Psoas muscle (tissue), 8 donors: ENCODE measurements at places on chromosomes 2 and 18. TPM values are rescaled to one million over a fixed set of nuclear protein-coding genes. Genes with fewer than 3 reads are reported as not detected.

DNA sequence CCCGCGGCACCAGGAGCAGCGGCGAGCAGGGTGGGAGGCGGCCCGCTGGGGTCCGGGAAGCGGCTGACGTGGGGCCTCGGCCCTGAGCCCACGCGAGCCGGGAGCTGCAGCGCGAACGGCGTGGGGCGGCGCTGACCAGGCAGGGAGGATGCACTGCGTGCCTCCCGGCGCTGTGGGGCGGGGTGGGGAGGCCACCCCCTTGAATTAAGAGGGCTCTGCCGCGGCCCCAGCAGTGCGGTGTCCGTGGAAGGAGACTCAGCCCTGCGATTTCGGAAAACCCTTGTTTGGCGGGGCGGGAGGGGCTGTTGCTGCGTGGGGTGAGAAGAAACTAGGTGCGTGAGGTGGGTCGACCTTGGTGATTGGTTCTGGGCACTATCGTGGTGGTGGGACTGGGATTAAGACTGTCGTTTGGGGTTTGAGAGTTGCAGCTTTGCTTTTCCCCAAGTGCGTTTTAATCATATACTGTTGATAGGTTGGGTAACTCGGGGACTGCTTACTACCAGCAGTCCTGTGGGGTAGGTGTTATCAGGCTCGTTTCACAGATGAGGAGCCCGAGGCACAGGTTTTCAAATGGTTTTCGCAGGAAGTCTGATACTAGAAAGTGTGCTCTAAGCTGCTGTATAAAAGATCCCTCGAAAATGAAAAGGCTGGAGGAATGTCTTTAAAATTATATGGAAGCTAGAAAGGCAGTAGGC lies 722 bp downstream of the ACSL3 start:
- peak overlapping the region; percentile 99 for H3K27ac ChIP-seq
- H3K4me3 ChIP-seq: peak overlapping the region; percentile 99
- H3K4me1 ChIP-seq: peaks cover 50% of the 10 kb centered on the region
- no peaks in the 10 kb centered on the region for H3K36me3 ChIP-seq
- DNase-seq: peak; percentile 79

CIAO1 gene
- 44.0 TPM for total RNA-seq

- H3K4me3 ChIP-seq: no peak overlapping the region
- no peaks in the 10 kb centered on the region for H3K4me1 ChIP-seq
- H3K36me3 ChIP-seq: no peaks in the 10 kb centered on the region
- no peaks in the 10 kb centered on the region for H3K27me3 ChIP-seq
- H3K27ac ChIP-seq: no peak overlapping the region
- no peak for DNase-seq
Measured at GRCh38 chr2:223221139-223221835, 169.3 kb downstream of the KCNE4 start.

DNA sequence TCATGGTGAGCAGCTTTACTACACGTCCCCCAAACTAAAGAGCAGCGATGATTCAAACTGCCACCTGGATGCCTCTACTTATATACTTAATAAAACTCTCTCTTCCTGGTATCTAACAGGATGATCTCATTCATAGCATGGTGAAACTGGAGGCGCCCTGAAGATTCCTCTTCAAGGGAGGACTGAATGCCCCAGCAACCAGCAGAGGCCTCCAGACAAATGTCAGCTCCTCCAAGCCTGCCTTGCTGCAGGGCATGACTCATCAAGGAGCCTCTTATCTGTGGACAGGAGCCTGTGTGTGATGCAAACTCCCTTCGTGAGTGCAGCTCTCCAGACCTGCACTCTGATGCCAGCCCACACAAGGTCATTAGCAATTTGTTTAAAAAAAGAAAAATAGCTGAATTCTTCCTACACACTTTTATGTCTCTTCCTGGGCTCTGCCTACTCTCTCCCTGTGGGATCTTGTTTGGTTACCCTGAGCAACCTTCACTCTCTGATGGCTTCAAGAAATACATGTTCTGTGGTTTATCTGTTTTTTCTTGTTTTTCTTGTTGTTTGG lies 30.2 kb downstream of the LONRF2 start:
- H3K4me1 ChIP-seq: no peaks in the 10 kb centered on the region
- no peak overlapping the region for H3K27ac ChIP-seq
- peak; percentile 25 for DNase-seq
- no peaks in the 10 kb centered on the region for H3K27me3 ChIP-seq
- no peak overlapping the region for H3K4me3 ChIP-seq

DNA sequence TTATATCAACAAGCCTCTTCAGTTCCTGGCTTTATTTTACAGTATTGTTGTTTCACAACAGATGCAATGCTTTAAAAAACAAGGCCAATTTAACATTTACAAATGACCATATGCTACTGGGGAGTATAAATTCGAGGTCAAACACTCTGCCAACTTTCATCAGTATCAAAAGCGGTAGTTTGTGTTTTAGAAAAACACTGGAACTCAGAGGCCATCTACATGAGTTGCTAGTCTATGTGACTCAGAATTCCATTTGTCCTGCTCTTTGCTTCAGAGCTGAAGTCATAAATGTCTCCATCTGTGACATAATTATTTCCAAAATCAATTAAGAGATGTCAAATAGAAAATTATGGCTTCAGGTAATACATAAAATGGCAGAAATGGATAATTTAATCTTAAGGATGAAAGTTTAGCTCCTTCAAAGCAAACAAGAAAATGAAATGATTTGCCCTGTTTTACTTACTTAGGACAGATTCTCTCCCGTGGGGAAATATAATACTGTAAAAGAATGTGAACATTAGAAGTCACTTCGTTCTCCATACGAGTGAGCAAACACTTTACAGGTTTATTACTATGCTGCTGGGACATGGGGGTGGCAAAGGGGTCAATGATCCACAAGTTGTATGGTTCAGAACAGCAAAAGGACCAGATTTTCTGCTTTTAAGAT lies 3.7 kb downstream of the MEX3C start:
- H3K4me3 ChIP-seq: peak overlapping the region; percentile 91
- H3K27ac ChIP-seq: peak overlapping the region; percentile 1
- no peaks in the 10 kb centered on the region for H3K36me3 ChIP-seq
- H3K27me3 ChIP-seq: no peaks in the 10 kb centered on the region
- H3K4me1 ChIP-seq: peaks cover 48% of the 10 kb centered on the region

GRCh38 chr2:182115258-182115657 lies 129.6 kb downstream of the PPP1R1C start:
- H3K27ac ChIP-seq: no peak overlapping the region
- DNase-seq: no peak
- no peaks in the 10 kb centered on the region for H3K27me3 ChIP-seq
- no peaks in the 10 kb centered on the region for H3K4me1 ChIP-seq
- no peaks in the 10 kb centered on the region for H3K36me3 ChIP-seq

- no peaks in the 10 kb centered on the region for H3K36me3 ChIP-seq
- H3K4me3 ChIP-seq: no peak overlapping the region
- DNase-seq: no peak
- no peak overlapping the region for H3K27ac ChIP-seq
- H3K27me3 ChIP-seq: no peaks in the 10 kb centered on the region
- H3K4me1 ChIP-seq: no peaks in the 10 kb centered on the region
Measured at GRCh38 chr2:118634876-118635275, 212.6 kb downstream of the EN1 start.

MFSD6 gene
- 9.4 TPM for total RNA-seq

DNA sequence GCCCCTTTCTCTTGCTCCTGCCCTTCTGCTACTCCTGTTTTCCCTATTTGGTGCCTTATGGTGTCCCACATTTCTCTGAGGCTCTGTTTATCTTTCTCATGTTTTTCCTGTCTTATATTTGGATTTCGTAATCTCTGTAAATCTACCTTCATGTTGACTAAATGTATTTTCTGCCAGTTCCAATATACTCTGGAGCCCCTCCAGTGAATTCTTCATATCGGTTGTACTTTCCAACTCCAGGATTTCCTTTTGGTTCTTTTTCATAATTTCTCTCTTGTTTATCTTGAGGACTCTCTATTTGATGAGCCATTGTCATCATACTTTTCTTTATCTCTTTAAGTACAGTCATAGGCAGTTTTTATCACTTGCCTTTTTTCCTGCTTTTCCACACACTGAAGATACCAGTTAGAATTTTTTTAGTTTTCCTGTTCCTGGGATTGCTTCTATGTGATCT lies 19.1 kb downstream of the SCLY start:
- H3K27me3 ChIP-seq: no peaks in the 10 kb centered on the region
- peaks cover 28% of the 10 kb centered on the region for H3K36me3 ChIP-seq
- no peak for DNase-seq
- no peaks in the 10 kb centered on the region for H3K4me1 ChIP-seq

- no peaks in the 10 kb centered on the region for H3K27me3 ChIP-seq
- H3K4me1 ChIP-seq: peaks cover 5% of the 10 kb centered on the region
- H3K4me3 ChIP-seq: no peak overlapping the region
- H3K36me3 ChIP-seq: peaks cover 24% of the 10 kb centered on the region
- DNase-seq: no peak
Measured at GRCh38 chr2:105052773-105053172, 14.9 kb downstream of the MRPS9 start.

CCL20 gene
- not detected for total RNA-seq

DNA sequence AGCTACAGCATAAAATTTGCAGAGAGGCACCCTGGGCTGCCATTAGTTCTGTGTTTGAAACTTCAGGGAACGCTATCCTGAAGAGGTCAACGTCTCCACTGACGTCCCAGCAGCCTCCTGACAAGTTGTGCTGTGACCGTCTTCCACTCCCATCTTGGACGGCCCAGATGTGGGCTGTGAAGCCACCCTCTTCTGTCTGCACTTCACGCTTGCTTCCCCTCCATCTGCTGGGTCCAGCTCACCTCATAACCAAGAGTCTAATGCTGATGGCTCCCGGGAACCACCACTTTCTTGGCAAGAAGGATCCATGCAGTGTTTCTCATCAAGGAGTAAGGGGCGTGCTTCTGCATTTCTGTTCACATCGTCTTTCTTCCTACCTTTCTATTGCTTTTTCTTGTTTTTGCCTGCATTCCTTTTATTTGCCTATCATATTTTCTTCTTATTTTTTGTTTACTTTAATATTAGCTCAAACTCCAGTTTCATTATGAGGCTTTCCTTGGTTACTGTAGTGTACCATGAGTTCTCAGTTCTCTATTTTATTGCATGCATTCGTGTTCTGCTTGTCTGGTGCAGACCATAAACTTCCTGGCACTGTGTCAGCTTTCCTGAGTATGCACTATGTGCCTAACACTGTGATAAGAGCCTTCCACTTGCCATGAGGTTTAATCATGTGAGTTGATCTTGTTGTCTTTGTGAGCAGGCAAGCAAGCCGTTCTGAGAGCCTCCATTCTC lies 631.8 kb upstream of the RAB6C start:
- no peak for DNase-seq
- H3K27me3 ChIP-seq: no peaks in the 10 kb centered on the region
- no peak overlapping the region for H3K27ac ChIP-seq
- no peaks in the 10 kb centered on the region for H3K4me1 ChIP-seq
- H3K4me3 ChIP-seq: no peak overlapping the region

DNA sequence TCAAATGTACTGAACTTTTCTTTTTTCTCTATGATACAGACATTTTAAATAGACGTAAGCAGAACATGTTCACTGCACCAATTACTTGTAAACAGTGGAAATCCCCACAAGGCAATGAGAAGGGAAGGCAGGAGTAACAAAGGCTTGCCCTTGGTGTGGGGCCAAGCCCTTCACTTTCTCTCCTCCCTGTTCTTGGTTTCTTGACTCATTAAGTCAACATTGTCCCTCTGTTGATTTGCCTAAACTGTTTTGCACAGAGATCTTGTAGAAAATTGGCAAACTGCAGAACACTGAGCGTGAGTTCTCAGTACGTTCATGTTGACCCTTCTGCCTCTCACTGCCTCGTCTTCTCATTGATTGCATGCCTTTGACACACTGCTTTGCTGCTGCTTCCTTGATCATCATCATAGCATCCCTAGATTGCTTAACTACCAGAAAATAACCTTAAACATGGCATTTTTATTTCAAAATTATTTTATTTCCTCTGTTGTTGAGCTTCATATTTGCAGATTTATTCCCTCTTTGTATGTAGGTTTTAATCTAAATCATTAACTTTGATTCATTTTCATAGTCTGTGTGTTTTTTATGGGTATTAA lies 257.7 kb downstream of the PTGR3 start:
- H3K4me1 ChIP-seq: no peaks in the 10 kb centered on the region
- no peaks in the 10 kb centered on the region for H3K27me3 ChIP-seq
- H3K27ac ChIP-seq: no peak overlapping the region
- no peak for DNase-seq
- no peaks in the 10 kb centered on the region for H3K36me3 ChIP-seq

SOCS6 gene
- total RNA-seq: 19.1 TPM

DNA sequence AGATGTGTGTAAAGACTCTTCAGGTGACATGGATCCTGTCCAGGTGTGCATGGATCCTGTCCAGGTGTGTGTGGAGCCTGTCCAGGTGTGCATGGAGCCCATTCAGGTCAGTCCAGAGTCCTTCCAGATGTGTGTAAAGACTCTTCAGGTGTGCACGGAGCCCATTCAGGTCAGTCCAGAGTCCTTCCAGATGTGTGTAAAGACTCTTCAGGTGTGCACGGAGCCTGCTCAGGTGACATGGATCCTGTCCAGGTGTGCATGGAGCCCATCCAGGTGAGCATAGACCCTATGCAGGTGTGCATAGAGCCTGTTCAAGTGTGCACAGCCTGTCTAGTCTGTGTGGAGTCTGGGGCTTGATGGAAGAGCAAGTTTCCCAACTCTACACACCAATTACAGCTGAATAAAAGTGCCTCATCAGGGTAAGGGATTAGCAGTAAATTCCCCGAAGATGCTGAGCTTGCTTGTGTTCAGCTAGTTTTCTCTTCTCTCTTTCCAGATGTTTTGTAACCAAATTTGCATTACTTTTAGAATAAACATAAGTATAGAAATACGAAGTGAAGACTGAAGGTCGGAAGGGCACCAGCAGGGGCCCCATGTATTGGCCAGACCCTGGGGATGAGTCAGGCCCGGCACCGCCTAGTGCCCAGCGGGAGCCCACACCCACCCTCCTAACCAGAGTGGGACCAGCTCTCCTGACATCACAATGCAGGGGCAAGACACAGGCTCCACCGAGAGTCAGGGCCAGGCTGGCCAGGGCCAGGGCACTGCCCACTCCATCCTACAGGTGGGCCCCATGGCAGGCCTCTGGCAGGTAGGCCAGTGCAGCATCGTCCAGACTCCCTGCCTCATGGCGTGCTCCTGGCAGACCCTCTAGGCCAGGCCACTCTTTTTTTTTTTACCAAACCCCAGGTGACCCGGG lies 38.6 kb upstream of the GPC1 start:
- DNase-seq: no peak
- no peaks in the 10 kb centered on the region for H3K36me3 ChIP-seq
- peaks cover 3% of the 10 kb centered on the region for H3K4me1 ChIP-seq
- no peak overlapping the region for H3K27ac ChIP-seq
- no peak overlapping the region for H3K4me3 ChIP-seq

GRCh38 chr2:206993964-206994363 lies 54.6 kb downstream of the CPO start:
- no peaks in the 10 kb centered on the region for H3K36me3 ChIP-seq
- DNase-seq: no peak
- H3K27me3 ChIP-seq: no peaks in the 10 kb centered on the region
- H3K27ac ChIP-seq: no peak overlapping the region

CHRND gene
- 80.1 TPM for total RNA-seq

CDK5R2 gene
- total RNA-seq: not detected
